Astrocyte of the cerebellum (primary cell): ENCODE measurements at places on chromosomes 6 and 20.

DNA sequence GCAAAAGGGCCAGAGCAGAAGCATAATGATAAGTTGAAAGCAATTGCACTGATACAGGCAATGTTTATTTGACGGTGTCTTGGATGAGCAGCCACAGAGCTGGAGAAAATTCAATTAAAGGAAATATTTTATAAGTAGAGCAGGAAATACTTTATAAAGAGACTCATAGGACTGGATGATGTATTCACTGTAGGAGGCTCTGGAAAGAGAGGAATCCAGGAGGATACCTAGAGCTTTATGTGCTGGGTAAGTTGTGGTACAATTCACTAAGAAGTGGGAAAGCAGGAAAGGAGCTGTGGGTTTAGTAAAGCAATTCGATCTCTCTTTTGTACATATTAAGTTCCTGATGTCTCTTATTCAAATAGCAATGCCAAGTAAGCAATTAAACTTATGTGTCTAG is 86.3 kb downstream of the C6orf118 start:
- no peak for DNase-seq

DNA sequence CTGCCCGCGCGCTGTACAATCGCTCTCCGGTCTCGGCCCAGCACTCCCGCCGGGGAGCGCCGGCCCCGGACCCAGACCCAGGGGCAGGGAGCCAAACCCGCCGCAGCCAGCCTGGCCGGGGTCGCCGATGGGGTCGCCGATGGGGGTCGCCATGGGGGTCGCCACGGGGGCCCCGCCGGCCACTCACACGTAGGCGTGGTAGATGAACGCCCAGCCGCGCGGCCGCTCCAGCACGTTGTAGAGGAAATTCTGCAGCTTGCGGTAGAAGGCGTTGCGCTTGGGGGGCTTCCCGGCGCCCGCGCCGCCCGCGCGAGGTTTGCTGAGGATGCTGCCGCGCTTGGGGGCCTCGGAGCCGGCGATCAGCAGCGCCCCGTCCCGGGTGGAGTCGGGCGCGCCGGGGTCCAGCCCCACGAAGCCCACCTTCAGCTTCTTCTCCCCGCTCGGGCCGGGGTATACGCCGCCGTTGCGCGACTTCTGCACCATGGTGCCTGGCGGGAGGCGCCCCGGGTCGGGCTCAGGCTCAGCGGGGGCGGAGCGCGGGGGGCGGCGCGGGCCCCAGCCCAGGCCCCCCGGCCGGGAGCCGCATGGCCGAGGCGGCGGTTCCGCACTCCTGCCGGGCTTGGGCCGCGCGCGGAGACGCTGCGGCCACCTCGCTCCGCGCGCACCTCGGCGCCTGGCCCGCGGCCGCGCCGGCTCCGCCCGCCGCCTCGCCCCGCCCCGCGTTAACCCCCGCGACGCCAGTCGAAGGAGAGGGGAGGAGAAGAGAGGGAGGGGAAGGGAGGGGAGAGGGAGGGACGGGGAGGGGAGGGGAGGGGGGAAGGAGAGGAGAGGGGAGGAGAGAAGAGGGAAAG is at the start of gene KCNQ2:
KCNQ2 (minus strand) TSS at position 675 of the 851 bp plus-strand sequence; CDS start at position 483, 192 bp downstream.
- no peak for DNase-seq

DNA sequence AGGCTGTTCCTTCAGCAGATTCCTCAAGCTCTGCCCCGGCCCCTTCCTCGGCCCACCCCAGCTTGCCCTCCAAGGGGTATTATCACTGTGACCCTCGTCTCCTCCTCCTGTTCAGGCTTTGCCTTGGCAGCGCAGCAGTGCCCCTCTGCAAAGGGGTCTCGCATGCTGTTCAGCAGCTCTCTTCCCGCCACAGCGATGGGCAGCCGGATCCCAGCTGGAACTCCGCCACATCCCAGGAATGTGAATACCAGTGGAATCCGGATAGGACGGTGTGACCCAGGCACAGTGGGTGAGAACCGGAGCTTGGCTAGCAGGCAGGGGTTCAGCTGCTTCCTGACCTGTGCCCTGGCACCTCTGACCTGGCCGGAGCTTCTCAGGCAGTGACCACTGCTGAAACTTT is 52.9 kb downstream of the RNASET2 start:
- DNase-seq, result no peak

- no peak for DNase-seq
These were observed 20.1 kb downstream of the HECA start for GRCh38 chr6:139154881-139155547.

GRCh38 chr6:170243386-170243785 is 47.5 kb downstream of the DLL1 start:
- no peak for DNase-seq

- no peak for DNase-seq
These were observed 365.8 kb downstream of the ESR1 start for GRCh38 chr6:152173321-152173720.

- no peak for DNase-seq
These were observed 117.5 kb upstream of the PCSK2 start for GRCh38 chr20:17109307-17109706.

GRCh38 chr6:91786474-91787184 is 1199.8 kb upstream of the MAP3K7 start:
- DNase-seq, result no peak

- no peak for DNase-seq
These were observed 245.9 kb downstream of the EYS start for GRCh38 chr6:65461121-65461520.

DNA sequence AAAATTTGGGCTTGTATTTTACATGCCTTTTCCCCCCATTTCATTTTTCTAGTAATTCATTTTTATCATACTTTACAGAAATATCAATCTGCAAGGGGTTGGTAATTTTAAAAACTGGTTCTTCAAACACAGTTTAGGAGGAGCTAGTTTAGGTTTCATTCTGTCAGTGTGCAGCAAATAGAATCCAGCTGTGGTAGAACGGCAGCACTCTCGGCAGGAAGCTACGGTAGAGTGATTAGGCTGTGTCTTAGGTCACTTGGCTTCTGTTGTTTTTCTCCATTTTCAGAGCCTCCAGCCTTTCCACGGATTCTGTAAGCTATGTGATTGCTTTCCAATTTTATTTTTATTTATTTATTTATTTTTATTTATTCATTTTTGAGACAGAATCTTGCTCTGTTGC is 32.7 kb downstream of the TLDC2 start:
- DNase-seq, result no peak

DNA sequence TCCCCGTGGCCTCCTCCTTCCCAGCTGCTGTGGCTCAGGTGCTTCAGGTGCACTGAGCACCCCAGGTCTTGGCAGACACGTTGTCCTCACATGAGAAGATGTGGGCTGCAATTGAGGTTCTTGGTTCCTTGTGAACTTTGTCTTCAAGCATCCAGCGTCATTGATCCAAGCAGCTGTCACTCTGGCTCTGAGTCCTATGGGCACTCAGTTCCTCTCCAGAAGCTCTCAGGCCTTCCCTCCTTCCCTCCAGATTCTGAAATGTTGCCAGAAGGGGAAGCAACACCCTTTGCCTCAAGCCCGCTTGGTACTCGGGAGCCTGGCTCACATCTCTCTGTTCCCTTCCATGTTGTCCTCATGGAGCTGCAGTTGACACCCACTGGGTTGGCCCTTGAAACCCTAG is 8.4 kb upstream of the MRGBP start:
- DNase-seq, result no peak

DNA sequence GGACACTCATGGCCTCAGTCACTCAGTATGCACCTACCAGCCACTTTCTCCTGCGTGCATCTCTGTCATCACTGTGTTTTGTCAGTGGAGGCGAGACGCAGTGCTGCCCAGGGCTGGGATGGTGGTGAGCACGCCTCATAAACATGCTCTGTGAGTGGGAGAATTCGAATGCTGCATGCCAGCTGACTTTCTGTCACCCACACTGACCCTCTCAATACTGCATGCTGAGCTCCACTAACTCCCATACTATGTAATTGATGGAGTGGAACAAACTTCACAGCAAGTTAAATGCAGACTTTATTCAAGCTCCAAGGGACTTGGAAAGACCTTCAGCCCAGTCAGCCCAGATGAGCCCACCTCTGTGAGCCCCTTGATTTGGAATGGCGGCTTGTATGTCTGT is 22.7 kb upstream of the GGTLC1 start:
- no peak for DNase-seq

GRCh38 chr6:170029416-170030283 is 261.2 kb downstream of the DLL1 start:
- DNase-seq, result no peak

DNA sequence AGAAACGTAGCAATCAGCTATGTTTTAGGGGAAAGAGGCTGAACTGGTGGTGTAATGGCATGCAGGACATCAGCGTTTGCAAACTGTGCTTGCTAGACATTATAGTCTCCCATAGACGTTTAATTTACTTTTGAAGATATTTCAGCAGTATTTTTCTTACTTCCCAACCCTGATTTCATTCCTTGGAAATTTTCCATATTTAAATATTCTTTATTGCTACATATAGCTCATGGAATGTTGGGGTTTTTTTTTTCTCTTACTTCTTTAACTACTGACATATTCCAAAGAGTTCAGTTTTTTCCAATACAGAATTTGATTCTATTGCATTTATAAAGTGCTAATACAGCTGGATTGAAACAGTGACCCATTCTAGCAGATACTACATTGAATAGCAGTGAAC is 694.4 kb upstream of the CITED2 start:
- no peak for DNase-seq

- no peak for DNase-seq
These were observed 59.3 kb upstream of the ZNF217 start for GRCh38 chr20:53652859-53653517.

DNA sequence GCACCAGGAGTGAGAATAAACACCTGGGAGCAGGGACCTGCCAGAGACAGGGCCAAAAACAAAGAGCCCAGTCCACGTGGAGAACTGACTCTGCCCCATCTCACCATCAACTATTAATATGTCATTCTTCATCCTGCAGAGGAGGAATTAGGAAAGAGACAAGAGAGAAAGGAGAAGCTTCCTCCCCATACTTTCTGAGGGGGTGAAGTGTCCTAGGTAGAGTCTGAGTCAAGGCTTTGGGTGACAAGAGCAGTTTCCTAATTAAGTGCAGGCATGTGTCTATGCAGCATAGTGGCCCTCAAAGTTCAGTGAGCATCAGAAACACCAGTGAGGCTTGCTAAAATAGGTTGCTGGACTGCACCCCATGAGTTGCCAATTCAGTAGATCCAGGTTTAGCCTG is 40.7 kb upstream of the BMP2 start:
- no peak for DNase-seq
